ENCODE measurements at places on chromosomes 16 and 17. TPM values are rescaled to one million over a fixed set of nuclear protein-coding genes. Genes with fewer than 3 reads are reported as not detected.

DNA sequence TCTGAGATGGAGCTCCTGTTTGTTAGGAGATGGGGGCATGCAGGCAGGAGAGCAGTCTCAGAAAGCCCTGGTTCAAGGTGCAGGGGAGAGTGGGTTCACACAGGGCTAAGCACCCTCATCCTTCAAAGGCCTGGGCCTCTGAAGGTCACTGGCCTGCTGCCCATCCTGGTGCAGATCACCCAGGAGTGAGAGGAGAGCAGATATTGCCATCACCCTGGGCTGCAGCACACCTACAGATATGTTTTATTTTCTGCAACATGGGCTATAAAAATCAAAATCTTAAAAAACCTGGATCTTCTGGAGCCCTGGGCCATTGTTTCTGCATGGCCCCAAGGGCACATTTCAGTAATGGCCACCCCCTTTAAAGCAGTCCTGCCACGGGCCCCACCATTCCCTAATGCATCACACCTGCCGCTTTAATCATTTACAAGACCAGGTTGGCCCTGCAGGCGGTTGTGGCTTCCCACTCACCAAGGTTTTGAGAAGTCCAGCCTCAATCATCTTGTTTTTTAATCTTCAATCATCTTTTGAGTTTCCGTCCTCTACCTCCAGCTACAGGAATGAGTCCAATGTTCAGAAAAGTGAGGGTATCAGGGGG is 20.4 kb upstream of the NUP93 start:
- DNase-seq: no peak

The PLD6 gene
- total RNA-seq: 4.0 TPM

DNA sequence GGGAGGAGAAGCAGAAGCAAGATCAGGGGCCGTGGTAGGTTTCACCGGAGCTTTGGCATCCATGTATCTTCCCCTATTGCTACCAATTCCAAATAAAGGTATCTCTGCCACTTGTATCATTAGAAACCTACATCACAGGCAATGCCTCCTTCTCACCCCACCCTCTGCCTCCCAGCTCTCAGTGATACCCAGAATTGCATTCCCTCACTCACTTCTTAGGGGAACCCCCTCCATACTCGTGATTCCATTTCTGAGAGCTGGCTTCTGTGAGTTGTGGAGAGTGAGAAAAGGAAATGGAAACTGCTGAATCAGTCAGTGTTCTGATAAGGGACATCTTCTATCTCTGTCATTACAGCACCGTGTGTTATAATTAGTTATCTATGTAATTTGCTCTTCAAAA is 2.3 kb upstream of the CCL3 start:
- no peak for DNase-seq

The DRC3 gene
- total RNA-seq: 0.13 TPM

DNA sequence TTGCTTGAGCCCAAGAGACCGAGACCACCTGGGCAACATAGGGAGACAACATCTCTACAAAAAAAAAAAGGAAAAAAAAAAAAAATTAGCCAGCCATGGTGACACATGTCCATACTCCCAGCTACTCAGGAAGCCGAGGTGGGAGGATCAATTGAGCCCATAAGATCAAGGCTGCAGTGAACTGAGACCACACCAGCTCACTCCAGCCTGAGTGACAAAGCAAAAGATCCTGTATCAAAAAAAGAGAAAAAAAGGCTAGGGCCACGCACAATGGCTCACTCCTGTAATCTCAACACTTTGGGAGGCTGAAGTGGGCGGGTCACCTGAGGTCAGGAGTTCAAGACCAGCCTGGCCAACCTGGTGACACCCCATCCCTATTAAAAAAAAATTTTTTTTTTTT is 13.8 kb downstream of the SUMO2 start:
- no peak for DNase-seq

The ETV4 gene
- total RNA-seq: 1.4 TPM

DNA sequence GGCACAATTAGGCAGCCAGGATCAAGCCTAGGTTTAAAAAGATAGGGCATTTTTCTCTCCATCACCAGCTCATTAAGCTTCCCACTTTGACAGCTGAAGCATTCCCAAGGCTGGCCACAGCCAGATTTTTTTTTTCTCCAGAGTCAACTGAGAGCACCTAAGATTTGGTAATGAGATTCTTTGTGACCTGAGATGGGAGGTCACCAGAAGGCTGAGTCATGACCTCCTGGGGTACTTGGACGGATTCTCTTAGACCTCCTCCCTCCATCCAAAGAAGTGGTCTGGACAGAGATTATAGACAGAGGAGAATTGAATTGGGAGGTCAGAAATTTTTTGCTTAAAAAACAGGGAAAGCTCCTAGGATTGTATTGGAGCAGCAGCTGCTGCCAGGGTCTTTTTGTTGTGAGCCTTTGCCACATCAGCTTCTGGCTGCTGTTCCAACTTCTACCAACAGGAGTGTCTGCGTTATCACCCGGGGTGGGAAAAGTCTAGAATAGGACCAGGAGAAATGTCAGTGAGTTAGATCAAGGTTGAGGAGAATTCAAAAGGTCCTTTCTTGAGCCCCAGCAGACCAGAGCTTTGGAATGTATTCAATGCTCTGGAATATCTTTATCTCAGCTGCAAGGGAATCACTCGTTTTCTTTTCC is 221.2 kb upstream of the N4BP1 start:
- DNase-seq: no peak

The TRIM47 gene
- 14.6 TPM for total RNA-seq

The SDR42E2 gene
- not detected for total RNA-seq

- DNase-seq: no peak
These were observed 64.9 kb downstream of the CDYL2 start for GRCh38 chr16:80739523-80739922.

The CDYL2 gene
- 1.4 TPM for total RNA-seq

- DNase-seq: no peak
These were observed 103.6 kb downstream of the SDR42E1 start for GRCh38 chr16:81907681-81908080.

- no peak for DNase-seq
These were observed 143.9 kb upstream of the SHISA6 start for GRCh38 chr17:11097121-11097520.

The ABCC6 gene
- under 0.01 TPM for total RNA-seq

- no peak for DNase-seq
These were observed 70.1 kb downstream of the COPRS start for GRCh38 chr17:31788956-31789355.

- peak; percentile 53 for DNase-seq
These were observed 66.1 kb downstream of the BCAS3 start for GRCh38 chr17:60743799-60744198.

DNA sequence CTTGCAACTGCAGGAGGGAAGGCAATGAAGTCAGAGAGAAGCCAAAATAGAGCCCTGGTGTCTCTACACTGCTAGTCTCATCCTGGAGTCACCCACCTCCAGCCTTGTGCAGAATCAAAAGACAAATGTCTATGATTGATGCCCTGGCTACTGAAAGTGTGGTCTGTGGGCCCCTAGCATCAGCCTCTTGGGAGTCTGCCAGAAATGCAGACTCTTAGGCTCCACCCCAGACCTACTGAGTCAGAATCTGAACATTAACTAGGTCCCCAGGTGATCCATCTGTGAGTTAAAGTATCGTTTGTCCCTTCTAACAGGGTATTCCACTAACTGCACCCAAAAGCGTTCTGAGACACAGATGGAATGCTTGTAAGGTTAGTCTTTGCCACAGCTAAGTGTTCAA is 21.2 kb downstream of the EARS2 start:
- peak; percentile 55 for DNase-seq

DNA sequence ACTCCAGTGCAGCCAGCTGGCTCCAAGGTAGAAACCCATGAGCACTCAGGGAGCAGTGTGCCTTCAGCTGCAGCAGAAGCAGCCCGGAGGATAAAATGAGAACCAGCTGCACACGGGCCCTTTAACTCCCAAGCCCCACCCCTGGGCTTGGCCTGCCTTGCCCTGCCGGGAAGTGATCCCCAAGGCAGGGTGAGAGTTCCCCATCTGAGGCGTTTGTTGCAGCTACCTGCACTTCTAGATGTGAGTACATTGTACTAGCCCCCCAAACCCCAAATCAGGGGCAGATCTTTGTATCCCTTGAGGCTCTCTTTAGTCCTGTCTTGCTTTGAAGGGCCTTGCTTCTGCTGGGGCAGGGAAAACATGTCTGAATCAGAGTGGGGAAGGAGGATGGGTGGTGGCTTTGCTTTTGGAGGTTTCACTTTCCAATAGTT is at the start of gene MVP:
Gene MVP (plus strand): TSS at position 192 of the 431 bp plus-strand sequence. CDS start 10,088 bp downstream, outside the sequence.
- peak; percentile 59 for DNase-seq

- DNase-seq: peak; percentile 62
These were observed 155.6 kb upstream of the PLCG2 start for GRCh38 chr16:81623365-81624102.

- DNase-seq: no peak
These were observed 151.3 kb downstream of the C16orf95 start for GRCh38 chr16:87165885-87166284.

GRCh38 chr17:59746849-59747445 is 39.5 kb downstream of the VMP1 start:
- DNase-seq: no peak

DNA sequence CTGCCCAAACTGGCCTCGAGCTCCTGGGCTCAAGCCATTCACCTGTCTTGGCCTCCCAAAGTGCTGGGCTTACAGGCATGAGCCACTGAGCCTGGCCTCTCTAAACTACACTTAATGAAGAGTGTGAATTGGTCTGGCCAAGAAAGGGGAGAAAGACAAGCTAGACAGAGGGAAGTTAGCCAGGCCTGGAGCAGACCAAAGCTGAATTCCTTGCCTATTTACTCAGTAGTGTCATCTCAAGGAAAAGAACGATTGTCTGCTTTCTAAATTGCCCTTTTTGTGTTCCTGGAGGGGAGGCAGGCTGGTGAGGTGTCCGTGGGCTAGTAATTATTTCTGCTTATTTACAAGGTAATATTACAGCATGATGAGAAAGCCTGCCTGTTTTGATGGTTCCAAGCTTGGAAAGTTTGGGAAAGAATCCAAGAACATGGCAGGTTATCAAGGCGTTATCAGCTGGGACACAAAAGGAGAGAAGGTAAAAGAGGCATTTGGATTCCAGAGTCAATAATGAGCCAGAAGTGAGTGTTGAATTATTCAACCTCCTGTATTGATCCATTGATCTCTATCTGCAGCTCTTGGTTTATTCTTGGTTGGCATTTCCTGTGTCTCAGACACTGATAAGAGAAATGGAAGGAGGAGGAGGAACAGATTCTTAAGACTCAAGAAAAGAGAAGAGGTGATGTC is 6.3 kb upstream of the CBFB start:
- DNase-seq: no peak

DNA sequence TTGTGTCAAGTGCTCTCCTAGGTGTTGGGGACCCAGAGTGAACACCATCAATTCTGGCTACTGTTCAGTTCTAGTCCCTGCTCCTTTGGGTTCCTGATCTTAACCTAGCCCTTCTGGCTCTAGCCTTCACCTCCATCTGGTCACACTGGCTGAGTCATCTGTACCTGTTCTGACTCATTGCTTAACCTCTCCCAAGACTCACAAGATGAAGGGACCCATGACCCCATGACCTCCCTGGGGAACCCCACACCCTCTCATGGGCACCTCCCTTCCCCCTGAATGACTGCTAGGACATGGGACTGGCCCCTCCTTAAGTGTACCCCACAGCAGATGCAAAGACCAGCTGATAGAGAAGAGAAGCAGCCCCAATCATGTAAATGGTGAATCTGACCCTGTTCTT is 345.8 kb upstream of the CDH5 start:
- DNase-seq: peak; percentile 66

The ANKFN1 gene
- 0.13 TPM for total RNA-seq

Measured in bronchial epithelial cell (primary cell).